ENCODE measurements at places on chromosomes 1 and 21.

DNA sequence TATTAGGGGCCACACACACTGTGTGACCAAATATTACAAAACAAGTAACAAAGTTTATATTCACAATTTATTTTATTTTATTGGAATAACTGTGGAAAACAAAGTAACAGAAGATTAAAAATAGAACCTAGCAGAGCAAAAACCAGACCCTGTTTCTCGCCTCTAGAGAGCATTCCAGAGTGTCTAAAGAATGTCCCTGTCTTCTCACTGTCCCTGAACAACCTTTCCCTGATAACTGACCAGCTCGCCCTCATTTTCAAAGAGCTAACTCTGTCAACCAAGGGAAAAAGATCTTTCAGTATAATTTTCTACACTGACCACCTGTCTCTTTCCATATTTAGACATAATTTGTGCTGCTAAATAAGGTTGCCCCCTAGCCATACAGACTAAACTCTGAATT, 646.9 kb downstream of the USP25 start:
- DNase-seq, result no peak

- DNase-seq, result no peak
These were observed 69.9 kb downstream of the PGBD5 start for GRCh38 chr1:230356190-230356589.

DNA sequence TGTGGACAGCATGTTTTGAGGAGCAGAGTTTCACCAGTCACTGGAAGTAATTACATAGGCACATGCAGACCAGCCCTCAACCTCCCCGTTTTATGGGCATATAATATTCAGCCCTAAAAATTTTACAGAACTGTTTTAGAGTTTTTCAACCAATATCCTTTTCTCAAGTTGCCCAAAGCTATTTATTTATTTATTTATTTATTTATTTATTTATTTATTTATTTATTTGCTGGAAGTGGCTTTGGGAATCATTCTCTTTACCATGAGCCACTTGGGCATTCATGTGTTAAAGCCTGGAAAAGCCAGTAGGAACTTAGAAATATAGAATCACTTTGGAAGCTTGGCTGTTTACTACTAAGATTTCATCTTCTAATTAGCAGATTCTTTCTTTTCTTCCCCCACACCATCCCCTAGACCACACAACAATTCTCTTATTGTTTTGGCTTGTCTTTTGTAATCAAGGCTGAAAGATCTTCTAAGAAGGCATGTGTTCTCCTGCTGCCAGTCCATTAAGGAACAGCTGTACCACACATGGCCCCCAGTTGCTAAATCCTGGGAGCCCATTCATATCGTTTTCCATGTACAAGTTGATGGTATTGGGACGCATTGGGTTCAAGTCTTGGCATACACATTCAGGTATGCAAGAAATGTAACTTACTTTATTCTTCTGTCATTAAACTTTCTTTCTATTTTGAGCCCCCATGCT, 220.0 kb downstream of the PAPPA2 start:
- DNase-seq, result no peak

- DNase-seq, result no peak
These were observed 112.8 kb downstream of the RIPK4 start for GRCh38 chr21:41653954-41654491.

DNA sequence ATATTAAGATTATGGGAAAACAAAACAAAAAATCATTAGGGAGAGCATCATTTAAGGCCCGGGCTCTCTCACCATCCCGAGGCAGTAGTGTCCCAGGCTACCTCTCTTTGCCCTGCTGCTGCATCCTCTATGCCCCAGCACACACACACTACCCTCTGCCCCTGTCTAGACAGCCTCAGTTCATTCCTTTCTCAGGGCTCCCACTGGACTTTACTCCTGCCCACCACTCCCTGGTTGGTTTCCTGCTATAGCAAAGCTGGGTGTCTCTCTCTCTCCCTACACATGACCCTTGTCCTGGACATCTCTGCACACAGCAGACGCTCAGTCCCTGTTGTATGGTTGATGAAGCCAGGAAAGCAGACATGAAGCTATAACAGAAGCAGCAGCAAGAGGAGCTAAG, 30.7 kb downstream of the GNG12 start:
- DNase-seq, result no peak

DNA sequence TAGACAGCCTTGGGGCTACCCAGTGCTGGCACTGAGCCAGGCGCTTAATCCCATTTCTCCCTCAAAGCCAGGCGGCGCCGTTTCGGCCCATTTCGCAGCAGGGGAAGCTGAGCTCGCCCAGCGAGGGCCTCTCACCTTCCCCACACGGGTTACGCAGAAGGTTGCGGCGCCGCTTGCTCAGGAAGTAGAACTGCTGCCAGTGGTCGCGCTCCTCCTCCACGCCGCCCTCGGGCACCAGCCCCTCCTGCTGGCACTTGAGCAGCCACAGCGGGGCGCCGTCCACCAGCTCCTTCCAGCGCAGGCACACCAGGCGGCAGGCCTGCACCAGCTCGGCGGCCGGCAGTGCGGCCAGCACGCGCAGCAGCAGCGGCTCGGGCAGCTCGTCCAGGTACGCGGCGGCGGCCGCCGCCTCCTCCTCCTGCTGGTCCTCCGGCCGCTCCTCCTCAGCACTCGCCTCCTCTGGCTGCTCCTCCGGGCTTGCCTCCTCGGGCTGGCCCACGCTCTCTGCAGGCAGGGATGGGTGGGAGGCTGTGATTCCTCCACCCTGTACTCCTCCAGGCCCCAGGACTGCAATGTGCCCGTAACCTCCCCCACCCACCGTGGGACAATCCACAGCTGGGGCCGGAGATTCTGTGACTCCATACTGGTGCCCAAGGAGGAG, 3.8 kb downstream of the FBXO2 start:
- DNase-seq, result peak; percentile 79

- DNase-seq, result no peak
These were observed 25.6 kb downstream of the OR10J5 start for GRCh38 chr1:159510229-159510541.

DNA sequence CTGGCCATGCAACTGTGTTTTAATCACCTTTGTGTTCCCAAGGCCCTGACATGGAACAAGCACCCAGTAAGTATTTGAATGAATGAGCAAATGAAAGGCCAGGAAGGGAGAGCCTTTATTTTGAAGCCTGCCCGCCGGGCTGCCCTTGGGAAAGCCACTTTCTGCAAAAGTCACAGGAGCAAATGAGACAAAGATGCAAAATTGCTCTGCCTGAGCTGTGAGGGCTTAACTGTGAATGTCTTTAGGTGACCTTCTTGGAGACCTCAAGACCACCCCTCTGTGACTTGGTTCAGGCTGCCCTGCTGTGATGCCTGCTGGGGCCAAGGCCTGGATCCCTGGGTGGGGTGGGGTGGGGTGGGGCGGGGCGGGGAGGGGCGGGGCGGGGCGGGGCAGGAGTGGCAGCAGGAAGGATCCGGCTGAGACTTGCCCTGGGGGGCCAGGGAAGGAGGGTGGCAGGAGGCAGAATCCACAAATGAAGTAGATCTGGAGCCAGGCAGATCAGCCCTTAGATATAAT, 54.0 kb downstream of the RUNX3 start:
- DNase-seq, result no peak

DNA sequence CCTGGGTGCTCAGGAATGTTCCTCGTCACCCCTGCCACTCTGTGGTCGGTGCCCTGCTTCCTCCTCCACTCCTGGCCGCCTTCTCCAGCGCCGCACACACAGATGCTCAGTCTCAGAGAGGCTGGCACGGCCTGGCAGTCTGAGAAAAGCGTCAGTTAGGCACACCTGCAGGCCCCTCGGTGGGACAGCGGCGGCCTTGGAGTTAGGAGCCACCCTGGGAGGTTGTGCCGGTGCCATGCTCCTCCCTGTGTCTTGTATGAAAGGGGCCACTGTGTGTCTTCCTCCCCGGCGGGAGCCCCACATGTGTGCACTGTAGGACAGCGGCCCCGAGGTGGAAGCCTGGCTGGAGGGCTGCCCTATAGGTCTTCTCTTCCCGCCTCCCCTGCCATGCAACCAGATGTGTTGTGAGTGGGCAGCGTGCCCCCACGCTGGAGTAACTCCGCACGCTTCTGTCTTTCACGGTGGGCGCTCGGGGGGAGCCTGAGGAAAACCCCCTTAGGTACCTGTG, 145.2 kb downstream of the PGBD5 start:
- DNase-seq, result no peak

GRCh38 chr1:156121457-156121856, 6.9 kb downstream of the LMNA start:
- DNase-seq, result no peak

GRCh38 chr1:99456536-99456935, 189.4 kb upstream of the PALMD start:
- no peak for DNase-seq

GRCh38 chr1:17094664-17095063, 24.6 kb downstream of the PADI2 start:
- no peak for DNase-seq

DNA sequence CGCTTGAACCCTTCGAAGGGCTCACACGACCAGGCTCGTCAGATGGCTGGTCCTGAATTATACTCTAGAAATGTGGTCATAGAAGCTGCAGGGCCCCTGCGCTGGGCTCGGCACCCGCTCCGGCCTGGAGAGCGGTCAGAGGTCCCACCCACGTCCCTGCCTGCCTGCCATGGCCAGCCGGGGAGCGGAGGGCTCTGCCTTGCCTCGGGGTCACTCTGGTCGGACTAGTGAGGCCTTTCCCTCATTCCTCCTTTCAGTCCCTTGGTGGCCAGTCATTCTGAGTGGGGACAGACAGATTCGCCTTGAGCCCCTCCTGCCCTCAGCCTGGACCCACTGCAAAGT, 529 bp upstream of the MARCKSL1 start:
- DNase-seq, result no peak

DNA sequence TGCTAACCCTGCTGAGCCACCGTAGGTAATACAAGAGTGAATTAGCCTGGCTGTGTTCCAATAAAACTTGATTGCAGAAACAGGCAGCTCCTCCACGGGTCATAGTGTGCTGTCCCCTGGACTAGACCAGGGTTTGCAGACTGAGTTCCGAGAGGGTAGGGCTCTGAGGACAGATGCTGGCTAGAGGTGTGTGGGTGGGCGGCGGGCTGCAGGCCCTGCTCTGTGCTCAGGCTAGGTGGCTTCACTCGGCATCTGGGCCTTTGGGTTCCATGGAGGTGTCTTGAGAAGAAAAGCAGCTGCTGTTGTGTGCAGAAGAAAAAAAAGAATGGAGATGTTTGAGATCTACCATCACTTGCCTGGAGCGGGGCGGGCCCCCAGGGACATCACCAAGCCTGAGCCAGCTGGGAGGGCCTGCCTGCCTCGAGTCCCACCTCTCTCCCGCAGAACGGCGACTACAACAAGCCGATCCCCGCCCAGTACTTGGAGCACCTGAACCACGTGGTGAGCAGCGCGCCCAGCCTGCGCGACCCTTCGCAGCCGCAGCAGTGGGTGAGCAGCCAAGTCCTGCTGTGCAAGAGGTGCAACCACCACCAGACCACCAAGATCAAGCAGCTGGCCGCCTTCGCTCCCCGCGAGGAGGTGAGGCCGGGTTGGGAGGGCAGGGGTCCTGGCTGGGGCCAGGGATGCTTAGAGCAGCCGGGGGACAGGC, 7.9 kb downstream of the TMEM201 start:
- DNase-seq, result no peak

- DNase-seq, result no peak
These were observed 1.4 kb downstream of the NHLH1 start for GRCh38 chr1:160367934-160368923.

DNA sequence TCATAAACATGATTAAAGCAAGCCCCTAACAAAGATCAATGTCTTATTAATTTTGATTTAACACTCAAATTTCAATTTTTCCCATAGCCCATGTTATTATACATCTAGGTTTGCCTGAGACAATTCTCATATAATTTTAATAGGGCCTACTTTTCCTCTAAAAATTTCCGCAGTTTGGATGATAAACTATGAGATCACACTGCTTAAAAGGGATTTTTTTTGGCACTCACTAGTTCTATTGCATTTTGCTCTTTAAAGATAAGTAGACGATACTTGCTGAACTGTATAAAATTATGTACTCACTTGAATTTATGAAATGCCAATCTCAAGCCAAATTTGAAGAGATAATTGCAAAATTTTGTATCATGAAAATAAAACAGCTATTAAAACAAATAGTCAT, 480.4 kb upstream of the ZRANB2 start:
- no peak for DNase-seq

- DNase-seq, result no peak
These were observed 144.7 kb downstream of the ZNF281 start for GRCh38 chr1:200265104-200265503.

GRCh38 chr1:81811757-81812371, 11.1 kb downstream of the ADGRL2 start:
- DNase-seq, result no peak

GRCh38 chr1:5921671-5922070, 70.6 kb downstream of the NPHP4 start:
- DNase-seq, result no peak

GRCh38 chr1:193794239-193794638, 607.8 kb upstream of the B3GALT2 start:
- no peak for DNase-seq

DNA sequence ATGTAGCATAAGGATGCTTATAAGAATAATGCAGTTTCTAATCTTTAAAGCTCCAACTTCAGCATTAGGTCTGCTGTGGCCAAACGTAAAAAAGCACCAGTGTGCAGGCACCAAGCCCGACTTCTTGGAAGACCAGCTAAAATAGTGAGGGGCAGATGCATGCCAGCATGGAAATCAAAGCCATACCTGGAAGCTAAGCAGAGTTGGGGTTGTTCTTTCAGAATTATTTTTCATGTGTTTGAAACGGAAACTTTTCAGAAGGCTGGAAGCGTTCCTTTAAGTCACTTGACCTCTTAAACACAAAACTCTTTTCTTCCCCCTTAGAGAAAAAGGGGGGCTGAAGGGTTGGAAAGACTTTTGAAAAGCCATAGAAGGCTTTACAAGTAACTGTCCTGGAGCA, 329.2 kb upstream of the C1orf87 start:
- no peak for DNase-seq

DNA sequence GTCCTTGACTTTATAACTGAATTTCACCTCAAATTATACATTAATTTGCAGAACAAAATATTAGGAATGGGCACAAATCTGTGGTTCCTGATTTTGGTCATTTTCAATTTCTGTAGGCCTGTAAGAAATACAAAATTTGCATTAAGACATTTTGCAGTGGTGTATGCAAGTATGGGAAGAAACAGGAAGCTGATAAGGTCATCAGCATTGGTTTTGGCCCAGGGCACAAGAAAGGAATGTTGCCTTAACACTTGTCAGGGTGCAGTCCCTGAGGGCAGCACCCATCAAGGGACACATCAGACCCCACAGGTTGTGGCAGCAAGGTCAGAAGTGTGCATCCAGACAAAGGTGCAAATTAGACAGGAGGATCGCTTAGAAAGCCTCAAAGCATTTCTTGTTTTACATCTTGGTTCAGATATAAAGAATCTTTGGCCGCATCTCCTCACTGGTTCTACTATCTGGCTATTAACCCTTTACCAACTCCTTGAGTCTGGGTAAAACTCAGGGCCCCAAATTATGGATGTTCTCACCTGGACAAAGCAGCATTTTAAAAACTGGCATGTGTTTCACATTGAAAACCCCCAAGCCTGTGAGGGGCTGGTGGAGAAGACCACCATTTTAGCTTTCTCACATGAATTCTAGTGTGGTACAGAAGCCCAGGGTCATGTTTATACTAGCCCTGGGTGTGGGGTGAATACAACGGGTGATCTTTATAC, 182.4 kb downstream of the CDC7 start:
- no peak for DNase-seq
